ENCODE measurements at places on chromosomes 11 and 22.

- no peak for DNase-seq
These were observed 37.1 kb downstream of the SVIP start for GRCh38 chr11:22792497-22792896.

DNA sequence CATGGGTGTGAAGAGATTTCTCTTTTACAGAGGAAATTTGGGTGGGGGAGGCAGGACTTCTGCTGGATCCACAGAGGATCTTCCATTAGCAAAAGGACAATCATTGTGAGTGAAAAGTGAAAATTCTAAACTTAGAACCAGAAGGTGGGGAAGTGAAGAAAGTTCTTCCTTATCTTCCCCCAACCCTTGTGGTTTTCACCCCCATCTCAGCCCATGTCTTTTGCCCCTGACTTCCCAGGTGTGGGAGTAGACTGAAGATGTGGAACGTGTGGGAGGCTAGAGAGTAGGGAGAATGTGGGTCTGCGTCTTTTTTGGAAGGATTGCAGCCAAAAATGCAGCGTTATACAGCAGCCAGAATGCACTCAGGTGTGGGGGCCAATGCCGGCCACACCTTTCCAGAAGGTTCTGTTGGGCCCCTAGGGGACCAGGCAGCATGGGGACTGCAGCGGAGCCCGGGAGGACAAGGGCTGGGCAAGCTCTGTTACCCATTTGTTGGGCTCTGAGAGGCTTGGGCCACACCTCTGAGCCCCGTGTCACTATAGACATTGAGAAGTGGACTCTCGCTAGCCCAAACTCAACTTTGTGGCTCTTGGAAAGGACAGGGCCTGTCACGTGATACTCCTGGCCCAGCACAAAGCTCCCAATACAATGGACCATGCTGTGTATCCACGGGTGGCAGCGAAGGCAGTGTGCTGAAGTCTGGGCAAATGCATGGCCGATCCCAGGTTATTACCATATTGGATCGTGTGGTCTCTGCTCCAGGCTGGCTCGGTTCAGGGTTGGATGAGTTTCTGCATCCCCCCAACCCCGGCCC is 32.8 kb upstream of the LINC01488 start:
- no peak for DNase-seq

DNA sequence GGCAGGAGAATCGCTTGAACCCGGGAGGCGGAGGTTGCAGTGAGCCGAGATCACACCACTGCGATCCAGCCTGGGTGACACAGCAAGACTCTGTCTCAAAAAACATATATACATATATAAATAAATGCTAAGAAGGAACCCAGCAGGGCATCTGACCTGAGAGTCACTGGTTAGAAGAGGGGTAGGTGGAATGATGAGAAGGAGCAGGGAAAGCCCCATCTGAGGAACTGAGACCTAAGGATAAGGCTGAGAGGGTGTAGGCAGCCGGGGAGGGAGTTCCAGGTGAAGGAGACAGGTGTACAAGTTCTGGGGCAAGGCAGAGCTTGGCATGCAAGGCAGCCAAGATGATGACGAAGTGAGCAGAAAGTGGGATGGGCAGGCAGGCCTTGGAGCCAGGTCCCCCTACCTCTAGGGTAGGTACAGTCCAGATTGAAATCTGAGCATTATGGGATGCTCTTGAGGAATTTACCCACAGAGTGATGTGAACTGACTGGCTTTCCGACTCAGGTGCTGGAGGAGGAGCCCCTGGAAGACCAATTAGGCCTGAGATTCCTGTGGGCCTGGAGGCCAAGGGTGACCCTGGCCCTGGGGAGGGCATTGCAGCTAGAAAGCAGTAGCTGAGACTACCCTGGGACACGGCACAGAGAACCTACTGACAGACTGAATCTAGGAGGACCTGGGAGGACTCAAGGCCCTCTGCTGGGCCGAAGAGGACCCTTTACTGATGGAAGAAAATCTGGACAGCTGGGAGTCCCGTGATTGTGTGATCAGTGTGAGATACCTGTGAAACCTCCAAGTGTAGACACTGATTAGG is 22.8 kb downstream of the KLHL22 start:
- DNase-seq, result no peak

- DNase-seq, result no peak
These were observed 31.5 kb upstream of the SMCO4 start for GRCh38 chr11:93574638-93575220.

GRCh38 chr11:121039971-121040613 is 16.2 kb downstream of the TBCEL start:
- no peak for DNase-seq

Measured in T-helper 2 cell treated with Interferon-gamma antibody and Interleukin-4, amounts not matched to agents 5 μg/mL and 100 μg/mL, for 36 hours (primary cell).